ENCODE measurements at places on chromosomes 1 and 21.

GRCh38 chr1:73310797-73311381, 887.1 kb downstream of the LRRIQ3 start:
- DNase-seq, result no peak

GRCh38 chr1:61368876-61369275, 286.5 kb downstream of the NFIA start:
- no peak for DNase-seq

- DNase-seq, result no peak
Measured at GRCh38 chr1:119924948-119925898, 28.9 kb upstream of the ADAM30 start.

GRCh38 chr1:53949023-53949990, 3.2 kb downstream of the LRRC42 start:
- DNase-seq, result no peak

DNA sequence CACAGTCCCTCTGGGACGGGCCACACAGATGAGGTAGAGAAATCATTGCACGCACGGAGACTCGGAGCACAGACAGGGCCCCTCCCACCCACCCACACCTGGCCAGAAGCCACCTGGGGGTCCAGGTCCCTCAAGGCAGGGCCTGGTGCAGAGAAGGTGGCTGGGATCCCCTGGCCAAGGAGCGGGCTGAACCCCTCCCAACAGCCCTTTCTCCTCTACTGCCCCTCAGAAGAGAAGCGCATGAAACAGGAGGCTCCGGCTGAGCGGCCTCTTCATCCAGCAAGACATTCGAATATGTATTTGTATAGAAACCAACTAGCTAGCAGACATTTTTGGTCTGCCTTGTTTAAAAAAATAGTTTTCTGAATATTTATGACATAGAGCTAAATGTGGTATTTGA, 29.0 kb downstream of the WNT9A start:
- DNase-seq, result no peak

GRCh38 chr1:206794294-206794908, 22.1 kb upstream of the IL10 start:
- no peak for DNase-seq

DNA sequence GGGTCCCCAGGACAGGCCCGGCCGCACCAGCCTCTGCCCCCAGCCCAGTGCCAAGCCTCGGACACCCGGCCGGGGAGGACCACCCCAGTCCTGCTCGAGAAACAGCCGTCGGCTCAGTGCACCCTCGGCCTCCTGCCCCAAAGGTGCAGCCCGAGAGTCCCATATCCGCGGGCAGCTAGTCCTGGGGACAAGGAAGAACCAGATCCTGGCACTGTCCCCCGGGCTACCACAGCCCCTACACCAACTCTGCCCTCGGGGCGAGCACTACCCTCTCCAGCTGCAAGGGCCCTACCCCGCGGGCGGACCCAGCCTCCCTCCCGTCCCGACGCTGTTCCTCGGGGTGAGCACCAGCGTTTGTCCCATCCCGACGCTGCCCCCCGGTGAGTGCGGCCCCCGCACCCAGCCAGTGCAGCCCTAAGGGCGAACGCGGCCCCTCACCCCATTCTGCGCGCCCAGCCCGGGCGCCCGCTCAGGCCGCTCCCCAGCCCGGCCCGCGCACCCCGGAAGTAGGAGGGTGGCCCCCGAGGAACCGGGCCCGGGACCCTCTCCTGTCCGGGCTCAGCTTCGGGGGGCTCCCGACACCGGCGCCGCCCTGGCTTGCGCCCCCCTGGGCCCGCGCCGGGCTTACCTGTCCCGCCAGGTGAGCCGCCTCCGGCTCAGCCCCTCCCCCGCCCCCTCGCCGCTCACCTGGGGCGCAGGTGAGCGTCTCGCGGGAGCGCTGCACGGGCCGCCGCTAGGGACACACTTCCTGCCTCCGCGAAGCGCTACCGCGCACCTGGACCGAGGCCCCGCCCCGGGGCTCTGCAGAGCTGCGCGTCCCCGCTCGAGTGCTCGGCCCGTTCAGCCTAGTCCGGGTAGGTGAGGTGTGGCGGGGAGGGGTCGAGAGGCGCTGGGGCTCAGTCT, at the start of gene KDF1:
Gene KDF1, minus strand, starts transcription at position 747 of the 903 bp plus-strand sequence. CDS start 8,088 bp downstream, outside the sequence.
- DNase-seq, result no peak

DNA sequence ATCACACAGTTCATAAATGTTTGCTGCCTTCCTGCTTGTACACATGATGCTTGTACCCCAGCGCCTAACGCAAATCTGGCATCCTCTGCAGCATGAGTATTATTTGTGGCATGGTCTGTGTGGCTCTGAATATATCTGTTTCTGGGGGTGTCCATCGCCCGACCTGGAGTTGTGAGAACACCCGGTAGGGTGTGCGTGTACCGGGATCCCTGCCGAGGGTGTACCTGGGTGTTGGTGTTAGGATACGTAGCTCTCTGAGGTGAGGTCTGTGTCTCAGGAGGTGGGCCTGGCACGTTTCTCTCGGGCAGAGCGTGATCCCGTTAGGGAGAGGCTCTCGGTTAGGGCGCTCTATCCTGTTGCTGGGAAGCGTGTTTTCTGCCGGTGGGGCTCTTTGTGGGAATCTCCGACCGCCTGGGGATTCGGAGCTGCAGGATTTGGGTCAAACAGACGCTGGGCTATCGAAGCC, 10.4 kb upstream of the CDC20 start:
- DNase-seq, result no peak

DNA sequence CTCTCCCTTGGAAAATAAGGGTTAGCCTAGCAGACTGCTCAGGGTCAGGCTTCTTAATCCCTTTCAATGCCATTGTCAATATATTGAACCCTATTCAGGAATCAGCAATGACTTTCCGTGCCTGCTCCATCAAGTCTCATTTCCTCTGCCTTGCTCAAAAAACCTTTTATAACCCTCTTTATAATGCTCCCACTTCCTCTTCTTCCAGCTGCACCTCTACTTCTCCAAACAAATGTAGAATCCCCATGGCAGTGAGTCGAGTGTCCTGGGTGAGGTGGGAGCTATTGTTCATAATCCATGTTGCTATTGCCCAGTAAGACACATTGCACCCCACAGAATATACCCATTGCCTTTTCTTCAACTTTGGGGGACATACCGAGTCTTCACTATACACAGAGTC, 58.6 kb downstream of the OLIG1 start:
- DNase-seq, result no peak

- DNase-seq, result no peak
Measured at GRCh38 chr1:6093611-6094010, 47.9 kb downstream of the KCNAB2 start.

- no peak for DNase-seq
Measured at GRCh38 chr1:40844887-40845878, 17.0 kb downstream of the CITED4 start.

- DNase-seq, result no peak
Measured at GRCh38 chr1:195618287-195618686, 990.0 kb downstream of the KCNT2 start.

DNA sequence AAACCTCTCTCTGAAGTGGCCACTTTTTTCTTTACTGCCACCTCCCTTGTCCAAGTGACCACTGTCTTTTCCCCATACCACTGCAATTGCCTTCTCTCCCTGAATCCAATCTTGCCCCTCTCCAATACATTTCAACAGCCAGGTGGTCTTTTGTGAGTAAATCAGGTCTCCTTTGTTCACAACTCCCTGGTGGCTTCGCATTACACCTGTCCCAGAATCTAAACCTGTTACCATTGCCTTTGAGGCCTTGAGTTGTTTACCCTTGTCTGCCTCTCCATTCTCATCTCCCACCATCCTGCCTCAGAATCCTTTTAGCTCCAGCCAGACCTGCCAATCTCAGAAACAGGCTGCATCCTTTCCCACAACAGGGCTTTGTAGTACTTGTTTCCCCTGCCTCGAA, 21.8 kb upstream of the DYNLT5 start:
- DNase-seq, result no peak

GRCh38 chr1:221315330-221315729, 426.6 kb downstream of the DUSP10 start:
- no peak for DNase-seq

DNA sequence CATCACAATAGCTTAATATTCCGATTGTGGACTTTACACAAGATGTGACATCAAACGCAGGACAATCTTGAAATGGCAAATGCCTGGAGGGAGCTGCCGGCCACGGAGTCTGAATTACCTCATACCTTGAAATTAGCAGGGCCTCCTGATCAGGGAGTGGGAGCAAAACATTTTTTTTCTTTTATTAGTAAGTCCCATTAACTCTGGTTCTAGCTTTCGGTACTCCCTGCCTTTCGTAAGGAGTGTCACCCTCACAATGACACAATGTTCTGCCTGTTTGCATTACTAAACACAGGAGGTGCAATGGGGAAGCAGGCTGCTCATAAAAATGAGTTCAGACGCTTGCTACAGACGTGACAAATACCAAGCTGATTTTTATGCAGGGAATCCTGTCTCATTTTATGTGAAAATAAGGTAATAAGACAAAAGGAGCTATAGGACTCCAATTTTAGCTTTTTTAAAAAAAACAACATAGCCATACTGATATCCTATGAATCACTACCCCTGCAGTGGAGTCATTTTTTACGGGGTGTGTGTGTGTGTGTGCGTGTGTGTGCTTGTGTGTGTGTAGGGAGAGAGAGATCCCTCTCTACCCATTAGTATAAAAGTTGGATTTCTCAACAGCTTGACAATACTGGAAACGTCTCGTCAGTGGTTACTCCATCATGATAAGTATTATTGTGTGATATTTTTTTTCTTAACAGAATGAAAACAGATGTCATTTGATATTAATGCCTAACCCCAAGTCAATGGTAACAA, 205.1 kb upstream of the RUNX1 start:
- no peak for DNase-seq

All from pons (tissue), 1 donor.